ENCODE measurements at places on chromosomes 12 and 14. TPM values are rescaled to one million over a fixed set of nuclear protein-coding genes. Genes with fewer than 3 reads are reported as not detected.

ACRBP gene
- total RNA-seq: not detected

SERPINA10 gene
- 0.05 TPM for total RNA-seq

ANO2 gene
- not detected for total RNA-seq

KRT73 gene
- total RNA-seq: not detected

SLC4A8 gene
- total RNA-seq: 1.5 TPM

HSPA2 gene
- total RNA-seq: 29.6 TPM
